NCI-H2227 treated with DMSO at 0.1 percent for 48 hours (cell line): ENCODE measurements at places on chromosomes 12 and 14.

DNA sequence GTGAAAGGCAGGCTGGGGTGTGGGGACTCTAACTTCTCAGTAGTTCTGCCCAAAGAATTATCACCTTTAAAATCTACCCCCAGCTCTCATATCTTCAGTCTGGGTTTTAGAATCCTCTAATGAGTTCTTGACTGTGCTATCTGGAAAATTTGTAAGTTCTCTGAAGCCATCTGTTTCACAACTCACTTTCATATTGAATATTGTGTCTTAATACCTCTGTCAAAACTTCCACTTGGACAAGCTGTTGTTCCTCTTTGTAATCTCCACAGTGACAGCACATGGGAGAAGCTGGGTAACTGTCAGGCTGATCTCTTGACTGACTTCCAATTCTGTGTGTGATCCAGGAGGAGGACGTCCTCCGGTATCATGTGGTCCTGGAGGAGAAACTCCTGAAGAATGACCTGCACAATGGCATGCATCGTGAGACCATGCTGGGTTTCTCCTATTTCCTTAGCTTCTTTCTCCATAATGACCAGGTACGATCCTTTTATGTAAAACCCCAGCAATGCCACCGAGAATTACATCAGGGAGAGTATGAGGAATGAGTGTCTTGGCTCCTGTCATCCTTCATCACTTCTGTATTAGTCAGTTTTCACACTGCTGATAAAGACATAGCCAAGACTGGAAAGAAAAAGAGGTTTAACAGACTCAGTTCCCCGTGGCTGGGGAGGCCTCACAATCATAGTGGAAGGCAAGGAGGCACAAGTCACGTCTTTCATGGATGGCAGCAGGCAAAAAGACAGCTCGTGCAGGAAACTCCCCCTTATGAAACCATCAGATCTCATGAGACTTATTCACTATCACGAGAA, 111.9 kb downstream of the STAB2 start:
- no peak for DNase-seq

- DNase-seq = no peak
Measured at GRCh38 chr14:23613242-23614070, 22.7 kb upstream of the DHRS2 start.

DNA sequence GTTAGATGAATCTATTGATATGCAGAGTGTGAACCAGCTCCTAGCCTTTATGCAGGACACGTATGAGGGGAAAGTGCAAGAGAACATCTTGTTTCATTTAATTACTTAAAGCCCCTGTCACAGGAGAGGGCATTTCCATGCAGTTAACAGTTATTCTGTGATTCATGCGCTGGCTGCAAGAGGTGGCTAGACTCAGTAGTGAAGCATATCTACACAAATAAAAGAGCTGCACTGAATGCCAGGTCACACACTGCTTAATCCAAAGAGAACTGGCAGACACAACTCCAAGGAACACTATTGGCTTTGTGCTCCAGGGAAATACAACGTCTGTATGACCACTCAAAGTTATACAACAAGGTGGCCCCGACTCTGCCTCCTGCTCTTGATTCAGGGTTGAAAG, 394.1 kb downstream of the C12orf75 start:
- DNase-seq = no peak

GRCh38 chr14:64844272-64844671, 35.4 kb downstream of the SPTB start:
- no peak for DNase-seq

DNA sequence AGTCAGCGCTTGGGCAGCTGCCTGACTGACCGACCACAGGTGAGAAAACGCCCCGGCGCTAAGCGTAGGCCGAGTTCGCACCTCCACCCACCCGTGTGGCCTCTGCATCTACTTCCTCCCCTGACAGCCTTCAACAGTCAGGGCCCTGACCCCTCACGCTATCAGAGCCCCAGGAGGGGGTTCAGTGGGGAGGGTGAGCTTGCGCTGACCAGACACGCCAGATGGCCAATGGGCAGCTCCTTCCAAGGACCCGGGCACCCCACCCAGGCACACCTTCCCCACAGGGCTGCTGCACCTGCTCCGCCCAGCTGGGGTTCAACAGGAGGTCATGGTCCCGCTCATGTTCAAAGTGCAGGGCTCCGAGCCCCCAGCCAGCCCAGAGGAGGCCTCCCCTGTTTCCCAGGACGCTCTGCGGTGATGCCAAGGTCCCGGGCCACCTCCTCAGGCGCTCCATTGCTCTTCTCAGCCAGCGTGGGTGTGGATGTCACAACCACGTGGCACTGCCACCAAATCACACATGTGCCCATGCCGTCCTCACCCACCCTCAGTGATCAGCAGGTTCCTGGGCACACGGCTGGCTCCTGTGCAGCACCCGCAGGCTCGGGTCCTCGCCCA, 48.7 kb upstream of the BCL11B start:
- DNase-seq = no peak

GRCh38 chr12:132827763-132828703, 636 bp downstream of the GOLGA3 start:
- DNase-seq = no peak

- no peak for DNase-seq
Measured at GRCh38 chr12:27506645-27507189, 17.3 kb upstream of the PPFIBP1 start.

DNA sequence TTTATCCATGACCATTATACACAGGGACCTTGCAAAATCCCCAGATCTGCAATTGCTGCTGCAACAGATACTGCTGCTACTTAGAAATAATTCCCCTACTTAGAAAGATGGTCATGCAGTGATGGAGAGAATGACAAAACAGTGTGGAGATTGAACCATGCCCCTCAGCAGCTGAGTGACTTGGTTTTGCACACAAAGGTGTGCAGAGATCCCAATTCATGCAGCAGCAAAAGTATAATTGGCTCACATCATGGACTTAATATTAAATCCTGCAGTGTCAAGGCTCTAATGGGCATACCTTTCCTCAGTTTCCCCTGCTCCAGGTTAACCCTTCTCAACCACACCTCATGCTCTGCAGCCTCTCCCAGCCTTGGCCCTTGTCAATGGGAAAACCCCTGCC, 3.0 kb upstream of the KRT78 start:
- DNase-seq = no peak

GRCh38 chr14:66403183-66403582, 83.0 kb upstream of the CCDC196 start:
- peak; percentile 55 for DNase-seq

- DNase-seq = no peak
Measured at GRCh38 chr14:90976101-90976500, 84.3 kb downstream of the RPS6KA5 start.

DNA sequence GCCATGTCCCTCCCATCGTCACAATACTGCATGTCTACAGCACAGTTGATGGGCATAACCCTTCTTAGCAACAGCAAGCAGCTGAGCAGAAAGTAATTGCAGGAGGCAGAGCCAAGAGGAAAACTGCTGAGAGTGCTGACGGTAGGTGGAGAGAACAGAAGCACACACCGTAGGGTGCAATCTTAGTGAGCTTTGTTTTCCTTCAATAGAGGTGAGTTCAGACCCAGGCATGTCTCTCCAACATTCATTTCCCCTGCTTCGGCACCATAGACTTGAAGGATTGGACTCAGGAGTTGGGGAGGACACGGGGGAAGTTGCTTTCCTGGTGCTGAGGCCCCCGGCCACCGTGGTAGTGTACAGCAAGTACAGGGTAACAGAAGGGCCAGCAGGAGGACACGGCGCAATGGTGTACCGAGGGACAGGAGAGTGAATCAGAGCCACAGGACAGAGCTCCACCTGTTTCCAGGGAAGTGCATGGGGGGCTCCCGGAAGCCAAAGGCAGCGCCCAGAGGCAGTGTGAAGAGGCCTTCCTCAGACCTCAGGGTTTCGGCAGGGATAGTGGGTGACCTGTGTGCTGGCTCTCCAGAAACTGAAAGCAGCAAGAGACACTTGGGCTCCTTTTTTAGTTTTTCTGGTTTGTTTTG, 36.3 kb upstream of the SINHCAF start:
- DNase-seq = peak; percentile 83

DNA sequence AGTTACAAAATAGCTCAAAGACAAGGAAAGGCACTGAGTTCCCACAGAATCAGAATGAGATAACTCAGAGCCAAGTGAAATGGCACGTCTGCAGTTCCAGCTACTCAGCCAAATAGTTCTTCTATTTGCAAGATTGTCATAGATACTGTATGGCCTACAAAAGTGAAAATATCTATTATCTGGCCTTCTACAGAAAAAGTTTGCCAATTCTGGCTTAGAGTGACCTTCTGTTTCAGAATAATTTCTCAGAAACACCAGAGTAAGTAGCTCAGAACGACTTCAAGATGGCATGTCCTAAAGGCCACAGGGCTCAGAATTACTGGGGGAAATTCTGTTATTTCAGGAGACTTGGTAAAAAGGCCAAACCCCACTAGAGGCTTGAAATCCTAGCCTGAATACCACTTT, 10.7 kb upstream of the RTRAF start:
- DNase-seq = no peak

- no peak for DNase-seq
Measured at GRCh38 chr12:46362895-46363581, 9.5 kb downstream of the SLC38A2 start.

GRCh38 chr14:75301666-75302325, 23.2 kb downstream of the FOS start:
- DNase-seq = no peak

DNA sequence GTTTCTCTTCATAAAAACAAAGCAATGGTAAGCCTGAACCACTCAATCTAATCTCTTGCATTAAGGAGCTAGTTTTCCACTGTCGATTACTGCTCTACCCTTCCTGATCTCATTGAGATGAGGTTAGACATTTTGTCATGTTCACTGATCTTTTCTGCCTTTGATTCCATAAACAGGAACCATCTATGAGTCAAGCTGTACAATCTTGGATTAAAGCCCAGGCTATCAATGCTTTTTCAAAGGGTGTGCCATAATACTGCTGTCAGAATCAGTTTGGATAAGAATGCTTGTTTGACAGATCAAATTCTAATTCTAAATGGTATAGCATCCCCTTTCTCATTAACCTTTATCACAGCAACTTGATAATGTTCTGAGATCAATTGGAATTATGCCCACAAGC, 16.1 kb downstream of the GRIP1 start:
- DNase-seq = no peak

- no peak for DNase-seq
Measured at GRCh38 chr12:44286336-44286735, 450.5 kb downstream of the TMEM117 start.

DNA sequence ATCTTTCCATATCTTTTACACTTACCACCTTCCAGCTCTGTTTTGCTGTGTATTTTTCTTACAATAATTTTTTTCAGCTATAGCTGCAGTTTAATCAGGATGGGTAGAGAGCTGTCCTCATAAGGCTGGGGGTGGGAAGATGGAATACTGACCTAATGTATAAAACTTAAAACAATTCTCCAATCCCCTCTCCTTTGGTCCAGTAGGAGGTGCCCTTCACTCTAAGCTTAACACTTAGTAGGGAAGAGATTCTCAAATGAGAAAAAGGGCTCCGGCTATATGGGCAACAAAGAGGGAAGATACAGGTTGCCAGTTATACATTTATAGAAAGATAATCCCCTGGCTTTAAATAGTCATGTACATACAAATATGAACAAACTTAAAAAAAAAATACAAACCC, 2.8 kb downstream of the ORMDL2 start:
- DNase-seq = no peak

DNA sequence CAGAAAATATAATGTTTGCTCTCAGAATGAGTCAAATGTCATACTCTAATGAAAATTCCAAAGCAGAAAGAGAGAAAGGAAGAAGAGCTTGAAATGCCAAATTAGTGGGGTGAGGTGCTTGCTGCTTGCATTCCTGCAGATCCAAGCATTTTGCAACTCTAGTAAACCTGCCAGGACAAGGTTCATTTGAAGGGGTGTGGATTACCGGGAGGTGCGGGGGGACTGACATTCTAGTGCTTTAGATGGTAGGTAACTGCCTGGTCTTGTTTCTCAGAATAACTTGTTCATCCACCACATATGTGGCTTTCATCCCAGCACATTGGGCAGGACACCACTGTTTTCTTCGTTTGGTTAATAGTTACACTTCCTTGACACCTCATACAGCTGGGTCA, 144.4 kb downstream of the AKAP6 start:
- no peak for DNase-seq

DNA sequence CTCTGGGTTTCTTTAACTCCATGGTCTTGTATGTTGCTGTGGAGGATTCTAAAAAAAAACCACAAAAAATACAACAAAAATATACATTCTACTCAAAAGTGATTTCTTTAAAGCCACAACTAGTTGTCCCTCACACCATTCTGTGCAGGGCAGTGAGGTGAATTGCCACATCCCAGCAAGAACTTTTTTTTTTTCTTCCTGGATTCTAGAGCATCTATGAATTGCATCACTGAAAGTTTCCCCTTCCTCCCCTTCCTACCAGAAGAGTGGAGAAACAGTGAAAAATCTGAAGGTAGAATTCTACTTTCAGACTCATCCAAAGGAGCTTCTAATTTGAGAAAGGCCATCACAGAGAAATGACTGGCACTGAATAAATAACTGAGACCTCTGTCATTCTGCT, 395.3 kb downstream of the AEBP2 start:
- no peak for DNase-seq

DNA sequence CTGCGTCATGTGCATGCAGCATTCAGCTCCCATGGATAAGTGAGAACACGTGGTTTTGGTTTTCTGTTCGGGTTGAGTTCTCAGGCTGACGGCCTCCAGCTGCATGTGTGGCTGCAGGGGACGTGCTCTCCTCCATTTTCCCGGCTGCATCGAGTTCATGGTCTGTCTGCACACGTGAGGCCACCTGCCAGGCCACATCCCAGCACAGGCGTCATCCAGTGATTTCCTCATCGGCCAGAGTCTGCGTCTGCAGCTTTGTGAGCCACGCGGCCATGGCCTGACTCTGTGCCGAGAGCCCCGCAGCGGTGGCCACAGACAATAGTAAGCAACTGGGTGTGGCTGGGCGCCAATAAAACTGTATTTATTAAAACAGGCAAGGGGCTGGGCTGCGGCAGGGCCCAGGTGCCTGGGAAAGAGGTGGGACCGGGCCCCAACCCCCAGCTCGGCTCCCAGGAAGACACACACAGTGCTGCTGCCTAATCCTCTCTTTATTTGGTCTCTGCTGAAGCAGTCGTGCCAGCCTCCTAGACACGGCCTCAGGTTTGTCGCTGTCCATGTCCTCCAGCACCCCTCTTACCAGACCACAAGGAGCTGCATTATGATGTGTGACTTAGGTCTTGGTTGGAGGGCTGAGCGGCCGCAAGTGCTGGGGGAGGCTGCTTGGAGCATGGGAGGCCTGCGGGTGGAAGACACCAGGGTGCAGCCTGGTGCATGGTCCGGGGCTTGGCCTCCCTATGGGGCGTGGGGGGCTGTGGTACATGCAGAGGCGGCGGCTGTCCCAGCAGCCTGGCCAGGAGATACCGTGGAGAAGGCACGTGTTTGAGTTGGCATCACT, 52.0 kb downstream of the NOC4L start:
- DNase-seq = no peak

DNA sequence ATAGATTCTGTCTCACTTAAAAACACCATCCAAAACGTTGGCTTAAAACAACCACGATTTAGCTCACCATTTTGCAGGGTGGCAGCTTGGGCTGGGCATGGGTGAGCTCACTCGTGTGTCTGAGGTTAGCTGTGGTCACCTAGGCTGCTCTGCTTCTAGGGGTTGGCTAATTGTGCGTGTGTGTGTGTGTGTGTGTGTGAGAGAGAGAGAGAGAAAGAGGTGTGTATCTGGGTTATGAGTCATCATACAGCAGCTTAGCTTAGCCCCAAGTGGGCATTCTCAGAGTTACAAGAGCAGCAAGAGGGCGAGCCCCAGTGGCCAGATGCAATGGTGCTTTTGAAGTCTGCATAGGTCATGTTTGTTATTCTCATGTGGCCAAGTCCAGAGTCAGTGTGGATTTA, 6.0 kb downstream of the FBXW8 start:
- peak; percentile 31 for DNase-seq

- no peak for DNase-seq
Measured at GRCh38 chr14:106586098-106586704, 1059.8 kb downstream of the TMEM121 start.

GRCh38 chr12:98256830-98257229, 258.6 kb upstream of the TMPO start:
- DNase-seq = no peak
